ENCODE measurements at places on chromosomes 5 and 9. TPM values are rescaled to one million over a fixed set of nuclear protein-coding genes. Genes with fewer than 3 reads are reported as not detected.
A peak's percentile ranks its signal among the peaks of the same experiment; 100 is the strongest.

The FOXD4 gene
- 0.49 TPM for total RNA-seq

DNA sequence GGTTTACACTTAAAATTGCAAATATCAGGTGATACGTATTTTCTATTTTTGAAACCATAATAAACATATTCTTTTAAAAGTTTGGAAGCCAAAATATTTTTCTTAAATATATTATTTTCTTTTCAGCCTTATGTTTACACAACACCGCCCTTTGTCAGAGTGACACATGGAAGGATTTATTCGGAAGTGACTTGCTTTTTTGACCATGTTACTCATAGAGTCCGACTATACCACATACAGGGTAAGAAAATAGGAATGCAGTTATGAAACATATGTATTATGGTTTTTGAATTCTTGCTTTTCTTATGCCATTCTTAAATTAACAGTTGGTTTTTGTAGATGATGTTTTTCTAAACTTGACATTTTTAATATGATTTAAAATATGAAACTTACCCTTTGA lies 133.9 kb downstream of the MAN2A1 start:
- DNase-seq, result no peak

- DNase-seq, result no peak
Observed at GRCh38 chr5:132074772-132075718, 1.5 kb downstream of the CSF2 start.

DNA sequence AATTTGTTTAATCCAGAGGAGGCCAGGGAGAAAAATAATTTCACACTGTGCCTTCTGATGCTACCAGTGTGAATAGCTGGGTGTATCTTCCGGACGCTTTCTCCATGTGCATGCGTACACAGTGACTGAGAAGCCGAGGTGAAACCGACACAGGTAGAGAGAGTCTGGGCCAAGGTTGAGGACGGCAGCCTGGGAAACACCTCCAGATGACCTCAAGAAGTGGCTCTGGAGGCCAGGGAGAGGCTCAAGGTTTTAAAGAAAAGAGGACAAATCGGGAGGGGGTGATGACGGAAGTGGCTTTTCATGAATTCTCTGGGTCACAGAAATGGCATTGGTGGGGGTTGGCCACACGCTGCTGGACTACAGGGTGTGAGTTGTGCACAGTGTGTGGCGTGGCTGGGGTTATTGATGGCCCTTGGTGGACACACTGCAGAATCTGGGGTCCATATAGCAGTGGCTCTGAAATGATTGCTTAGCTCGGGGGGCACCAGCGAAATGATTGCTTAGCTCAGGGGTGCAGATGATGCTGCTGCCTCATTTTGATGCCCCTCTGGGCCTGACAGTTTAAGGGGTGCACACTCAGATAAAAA lies 34.1 kb upstream of the LRRC14B start:
- DNase-seq, result no peak

DNA sequence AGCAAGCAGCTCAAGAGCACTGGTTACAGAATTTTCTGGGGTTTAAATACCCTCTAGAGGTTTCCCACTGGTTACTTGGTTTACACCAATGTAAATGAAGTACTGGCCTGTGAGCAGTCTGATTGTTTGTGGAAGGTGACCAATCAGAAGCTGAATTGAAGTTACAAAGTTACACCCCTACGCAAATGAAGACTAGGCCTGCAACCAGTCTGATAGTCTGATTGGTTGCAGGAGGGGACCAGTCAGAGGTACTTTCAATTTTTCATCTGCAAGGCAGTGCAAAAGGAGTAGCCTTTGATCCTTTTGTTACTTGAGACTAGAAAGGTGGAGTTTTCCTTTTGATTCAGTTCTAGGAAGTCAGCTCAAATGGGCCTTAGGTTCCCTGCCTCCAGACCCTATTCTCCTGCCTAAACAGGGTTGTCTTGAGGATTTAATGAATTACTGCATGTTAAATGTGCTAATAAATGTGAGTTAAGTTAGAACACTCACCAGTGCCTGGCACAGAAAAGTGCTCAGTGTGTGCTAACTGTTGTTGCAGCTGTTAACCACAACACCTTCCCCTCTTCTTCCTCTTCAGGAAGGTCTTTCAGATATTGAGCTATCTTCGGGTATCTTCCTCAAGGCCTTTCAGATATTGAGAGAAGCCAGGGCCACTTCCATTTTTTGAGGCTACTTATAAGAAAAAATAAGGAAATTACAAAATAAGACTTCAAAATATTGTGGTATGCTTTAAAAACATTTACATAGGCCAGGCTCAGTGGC lies 32.1 kb upstream of the CLINT1 start:
- DNase-seq, result no peak

DNA sequence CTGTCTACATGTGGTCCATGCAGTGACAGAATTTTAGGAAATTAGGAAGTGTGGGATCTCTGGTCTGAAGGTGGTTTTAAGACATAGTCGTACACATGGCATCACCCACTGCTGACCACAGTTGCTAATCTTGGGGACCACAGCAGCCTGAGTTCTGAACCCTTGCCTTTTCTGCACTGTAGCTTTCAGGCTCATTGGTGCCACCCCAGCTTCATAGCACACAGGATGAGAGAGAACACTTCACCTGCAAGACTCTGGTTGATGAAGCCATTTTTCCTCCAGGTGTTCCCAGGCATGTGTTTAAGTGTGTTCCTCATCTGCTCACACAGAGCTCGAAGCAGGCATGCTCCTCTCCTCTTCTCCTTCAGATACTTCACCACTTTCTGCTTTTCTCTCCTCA lies 68.2 kb upstream of the S1PR3 start:
- no peak for DNase-seq

DNA sequence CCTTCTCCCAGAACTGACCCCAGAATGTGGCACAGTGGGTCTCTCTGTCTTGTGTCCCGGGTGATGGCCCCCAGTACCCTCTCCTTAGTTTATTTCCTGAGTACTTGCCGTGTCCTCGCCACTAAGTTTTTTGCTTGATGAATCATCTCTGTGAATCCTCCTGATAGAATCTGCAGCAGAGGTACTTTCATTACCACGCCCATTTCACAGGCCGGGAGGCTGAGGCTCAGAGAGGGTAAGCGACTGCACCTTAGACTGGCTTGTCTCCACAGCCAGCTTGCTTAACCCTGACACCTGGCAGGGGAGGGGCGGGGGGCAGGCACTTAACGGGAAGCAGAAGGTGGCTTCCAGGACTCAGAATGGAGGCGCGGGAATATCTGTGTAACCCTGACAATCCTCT lies 7.9 kb upstream of the IER5L start:
- DNase-seq, result no peak

GRCh38 chr9:109320331-109320741 lies 523 bp downstream of the EPB41L4B start:
- DNase-seq, result peak; percentile 31

DNA sequence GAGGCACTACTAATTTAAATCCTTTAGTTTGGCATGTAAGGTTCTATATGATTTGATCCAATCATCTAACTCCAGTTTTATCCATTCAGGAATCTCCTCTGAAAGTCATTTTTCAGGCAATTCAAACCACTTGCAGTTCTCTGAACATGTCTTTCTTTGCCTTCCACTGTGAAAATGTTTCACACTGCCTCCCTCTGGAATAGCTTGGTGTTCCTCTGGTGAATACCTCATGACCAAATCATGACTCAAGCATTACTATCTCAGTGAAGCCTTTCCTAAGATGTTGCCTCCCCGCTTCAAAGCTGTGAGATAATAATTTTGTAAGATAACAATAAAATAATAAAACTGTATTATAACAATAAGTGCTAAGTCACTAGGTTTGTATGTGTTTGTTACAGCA lies 981.1 kb downstream of the DTWD2 start:
- DNase-seq, result no peak

The PCDHGB3 gene
- total RNA-seq, result 4.1 TPM

GRCh38 chr9:95370064-95370463 lies 52.6 kb upstream of the FANCC start:
- no peak for DNase-seq

DNA sequence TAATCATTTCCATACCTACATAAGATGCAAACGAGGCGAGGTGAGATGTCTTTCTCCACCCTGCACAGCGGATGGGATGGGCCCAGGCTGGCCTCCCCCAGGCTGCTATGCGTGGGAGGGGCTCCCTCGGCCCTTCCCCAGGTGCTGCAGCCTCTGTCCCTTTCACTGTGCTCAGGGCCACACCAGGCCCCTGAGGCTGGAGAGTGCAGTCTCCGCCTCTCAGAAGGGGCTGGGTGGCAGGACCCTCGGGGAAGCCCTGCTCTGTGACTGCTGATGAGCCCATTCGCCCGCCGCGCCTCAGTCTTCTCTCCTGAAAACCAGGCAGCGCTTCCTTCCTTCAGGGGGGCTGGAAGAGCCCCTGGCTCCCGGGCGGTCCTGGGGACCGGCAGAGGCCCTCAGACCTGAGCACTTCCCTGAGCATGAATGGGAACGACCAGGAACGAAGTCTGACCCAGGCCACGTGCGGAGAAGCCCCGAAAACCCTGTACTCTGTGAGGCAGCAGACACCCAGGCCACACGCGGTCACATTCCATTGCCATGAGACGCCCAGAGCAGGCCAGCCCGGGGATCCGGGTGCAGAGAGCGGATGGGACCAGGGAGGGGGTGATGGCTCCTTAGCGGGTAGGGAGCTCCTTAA lies 21.9 kb upstream of the NOTCH1 start:
- DNase-seq, result no peak

DNA sequence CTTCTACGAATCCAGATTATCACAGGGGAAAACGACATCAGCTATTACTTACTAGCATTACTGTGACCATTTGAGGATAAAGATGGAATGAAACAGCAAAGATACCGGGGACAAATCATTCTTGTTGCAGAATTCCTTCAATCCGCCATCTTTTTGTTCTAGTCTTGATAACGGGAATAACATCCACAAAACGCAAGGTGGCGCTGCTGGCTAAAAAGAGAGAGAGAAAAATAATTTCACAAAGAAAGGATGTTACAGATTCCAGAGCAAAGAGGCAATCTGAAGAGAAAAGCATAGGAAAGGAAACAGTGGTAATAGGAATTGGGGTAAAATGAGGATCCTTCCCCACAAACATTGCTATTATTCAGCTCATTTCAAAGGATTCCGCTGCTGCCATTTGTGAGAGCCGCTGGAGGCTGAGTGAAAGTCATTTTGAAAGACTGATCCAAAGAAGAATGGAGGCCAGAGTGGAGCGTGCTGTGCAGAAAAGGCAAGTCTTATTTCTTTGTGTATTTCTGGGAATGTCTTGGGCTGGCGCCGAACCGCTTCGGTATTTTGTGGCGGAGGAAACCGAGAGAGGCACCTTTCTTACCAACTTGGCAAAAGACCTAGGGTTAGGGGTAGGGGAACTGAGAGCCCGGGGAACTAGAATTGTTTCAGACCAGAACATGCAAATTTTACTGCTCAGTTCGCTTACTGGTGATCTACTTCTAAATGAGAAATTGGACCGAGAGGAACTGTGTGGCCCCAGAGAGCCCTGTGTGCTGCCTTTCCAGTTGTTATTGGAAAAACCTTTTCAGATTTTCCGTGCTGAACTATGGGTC lies at the start of gene PCDHB7:
PCDHB7 (plus strand) TSS at position 264 of the 824 bp plus-strand sequence; CDS start at position 456, 192 bp downstream.
- DNase-seq, result peak; percentile 51

The GLRA1 gene
- not detected for total RNA-seq

The FGD3 gene
- total RNA-seq, result 1.1 TPM
